ENCODE measurements at places on chromosomes 11 and 22. TPM values are rescaled to one million over a fixed set of nuclear protein-coding genes. Genes with fewer than 3 reads are reported as not detected.

DNA sequence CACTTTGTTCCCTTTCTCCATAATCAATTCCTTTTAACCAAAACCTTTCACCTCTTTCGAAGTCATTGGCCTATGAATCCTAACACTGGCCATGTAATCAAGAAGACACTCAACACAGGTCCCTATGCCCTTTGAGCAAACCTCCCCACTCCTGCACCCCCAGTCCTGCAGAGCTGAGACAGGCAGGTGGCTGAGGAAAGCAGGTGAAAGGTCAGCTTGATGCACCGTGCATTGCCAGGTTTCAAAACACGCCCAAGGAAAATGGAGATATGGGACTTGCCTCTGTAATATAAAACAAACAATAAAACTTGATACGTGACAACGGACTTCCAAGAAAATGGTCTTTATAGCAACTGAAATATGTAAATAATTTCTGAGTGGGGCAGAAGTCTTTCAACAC is 10.6 kb downstream of the CPT1A start:
- no peak for DNase-seq

The MIAT gene
- polyA plus RNA-seq = 0.52 TPM

- DNase-seq = no peak
Observed at GRCh38 chr22:44668190-44668885, 33.7 kb upstream of the PRR5 start.

- DNase-seq = no peak
Observed at GRCh38 chr11:1163911-1164735, 6.4 kb downstream of the MUC5AC start.

DNA sequence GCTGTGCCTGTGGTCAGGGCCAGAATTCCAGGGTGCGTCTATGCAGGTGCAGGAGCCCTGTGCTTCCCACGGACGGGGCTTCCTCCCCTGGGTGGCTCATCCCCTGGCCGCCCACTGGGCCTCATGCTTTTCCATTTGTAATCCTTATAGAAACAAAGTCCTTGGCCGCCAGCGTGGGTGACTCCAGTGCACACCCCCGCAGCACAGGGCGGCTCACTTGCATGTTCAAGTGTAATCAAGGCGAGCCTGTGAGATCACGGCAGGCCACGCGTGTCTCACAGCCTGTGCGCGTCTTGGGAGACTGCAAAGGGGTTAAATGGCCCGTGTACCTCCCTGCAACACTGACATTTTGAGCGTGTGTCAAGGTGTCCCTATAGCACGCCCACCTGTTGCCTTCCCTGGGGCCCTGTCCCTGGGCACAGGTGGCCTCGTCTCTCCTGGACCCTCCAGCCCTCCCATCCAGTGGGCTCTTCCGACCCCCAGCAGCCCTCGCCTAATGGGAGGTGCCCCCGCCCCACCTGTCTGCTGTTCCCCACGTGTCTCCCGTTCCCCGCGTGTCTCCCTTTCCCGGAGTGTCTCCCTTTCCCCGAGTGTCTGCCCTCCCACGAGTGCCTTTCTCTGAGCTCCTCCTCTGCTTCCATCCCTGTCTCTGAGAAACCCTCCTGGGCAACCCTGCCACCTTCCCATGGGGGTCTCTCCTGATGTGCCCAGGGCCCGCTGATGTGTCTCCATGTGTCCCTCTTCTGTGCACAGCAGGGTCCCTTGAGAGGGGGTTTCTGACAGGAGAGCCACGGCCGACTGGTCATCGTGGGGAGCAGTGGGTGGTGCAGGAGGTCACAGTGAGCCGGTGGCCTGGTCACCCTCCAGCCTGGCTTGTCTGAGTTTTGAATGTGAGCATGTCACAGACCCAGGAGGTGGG is 1215.3 kb downstream of the BRD1 start:
- DNase-seq = no peak

DNA sequence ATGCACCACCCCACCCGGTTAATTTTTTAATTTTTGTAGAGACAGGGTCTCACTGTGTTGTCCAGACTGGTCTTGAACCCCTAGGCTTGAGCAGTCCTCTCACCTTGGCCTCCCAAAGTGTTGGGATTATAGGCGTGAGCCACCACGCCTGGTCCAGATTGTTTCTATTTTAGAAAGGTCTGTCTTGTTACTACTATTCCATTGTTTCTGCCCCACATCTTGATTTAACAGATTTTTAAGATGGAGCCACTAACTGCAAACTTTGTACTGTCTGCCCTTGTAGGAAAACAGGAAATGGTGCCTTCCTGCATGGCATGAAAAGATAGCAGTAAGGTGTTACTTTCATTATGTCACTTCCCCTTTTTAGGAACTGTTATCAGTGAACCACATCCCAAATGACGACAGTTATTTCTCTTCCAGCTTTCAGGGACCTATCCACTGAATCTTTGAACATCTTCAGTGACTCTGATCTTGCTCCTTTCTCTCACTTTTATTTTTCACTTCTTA is 23.2 kb downstream of the TAF1D start:
- DNase-seq = no peak

- DNase-seq = no peak
Observed at GRCh38 chr11:58829786-58830185, 14.7 kb downstream of the GLYATL2 start.

- DNase-seq = peak; percentile 79
Observed at GRCh38 chr11:124920870-124921609, 2.0 kb downstream of the HEPN1 start.

DNA sequence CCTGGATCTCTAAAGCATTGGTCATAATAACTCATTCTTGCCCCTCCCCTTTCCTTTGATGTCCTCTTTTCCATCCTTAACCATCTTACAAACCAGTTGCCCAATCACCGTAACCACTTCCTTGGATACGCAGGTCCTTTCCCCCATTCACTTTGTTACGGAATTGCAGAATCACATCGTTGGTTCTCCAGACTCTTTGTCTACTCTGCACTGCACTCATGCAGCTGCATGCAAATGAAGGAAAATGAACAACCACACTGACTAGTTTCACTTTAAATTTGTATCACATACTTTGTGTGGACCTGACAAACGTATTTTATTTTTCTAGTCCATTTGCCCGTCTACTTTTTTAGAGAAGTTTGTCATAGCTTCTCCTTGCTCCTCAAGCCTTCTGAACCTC is 69.9 kb downstream of the SLC5A12 start:
- no peak for DNase-seq

GRCh38 chr22:33921525-33922348 is 1.5 kb upstream of the LARGE1 start:
- peak; percentile 79 for DNase-seq

GRCh38 chr11:26333906-26334305 is 2.0 kb downstream of the ANO3 start:
- DNase-seq = no peak

GRCh38 chr11:108228251-108228650 is 5.4 kb downstream of the ATM start:
- no peak for DNase-seq

The SERPIND1 gene
- 2.8 TPM for polyA plus RNA-seq

The FAT3 gene
- polyA plus RNA-seq = 13.7 TPM

The GLYATL2 gene
- polyA plus RNA-seq = 4.6 TPM

GRCh38 chr22:37326726-37327125 is 44.4 kb downstream of the CYTH4 start:
- DNase-seq = no peak

The INS gene
- not detected for polyA plus RNA-seq

The IRAG1 gene
- 12.0 TPM for polyA plus RNA-seq

GRCh38 chr22:44625981-44626687 is 75.9 kb upstream of the PRR5 start:
- peak; percentile 59 for DNase-seq

- no peak for DNase-seq
Observed at GRCh38 chr11:66015454-66015881, 3.7 kb downstream of the CST6 start.
